ENCODE measurements at places on chromosomes 2 and 18.

GRCh38 chr18:10261344-10262276 is 192.8 kb upstream of the APCDD1 start:
- no peak for DNase-seq

- no peak for DNase-seq
Measured at GRCh38 chr2:185567940-185568339, 170.7 kb upstream of the FSIP2 start.

DNA sequence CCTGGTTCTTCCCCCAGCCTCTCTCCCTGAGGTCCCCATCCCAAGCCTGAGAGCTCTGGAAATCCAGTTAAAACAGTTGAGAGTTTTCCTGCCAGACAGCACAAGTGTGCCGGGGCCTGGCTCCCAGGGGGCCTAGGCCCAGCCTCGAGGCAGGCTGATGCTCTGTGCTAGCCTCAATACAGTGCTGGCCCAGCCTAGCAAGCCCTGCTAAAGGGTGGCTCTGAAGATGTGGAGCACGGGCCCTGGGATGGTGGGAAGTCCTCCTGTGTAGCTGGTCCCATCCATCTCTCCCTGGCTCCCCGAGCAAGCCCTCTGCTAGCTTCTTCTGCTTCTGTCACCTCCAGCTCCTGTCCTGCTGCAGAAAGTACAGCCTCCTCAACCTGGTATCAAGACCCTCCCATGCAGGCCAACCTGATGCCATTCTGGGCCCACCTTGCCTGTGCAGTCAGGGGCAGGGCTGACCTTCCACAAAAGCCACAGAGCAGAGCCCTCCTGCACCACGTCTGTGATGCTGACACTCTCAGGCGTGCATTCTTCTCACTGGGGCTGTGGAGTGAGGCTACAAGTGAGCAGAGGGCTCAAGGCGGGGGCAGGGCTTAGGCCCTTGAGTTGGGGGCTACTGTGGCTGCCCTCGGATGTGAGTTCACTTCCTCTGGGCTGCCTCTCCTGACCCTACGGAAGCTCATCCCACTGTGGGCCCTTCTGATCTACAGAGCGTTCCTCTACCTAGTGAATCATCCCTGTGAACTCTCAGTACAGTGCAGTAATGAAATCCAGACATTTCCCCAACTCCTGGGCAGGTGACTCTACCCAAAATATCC is 60.1 kb upstream of the LAPTM4A start:
- no peak for DNase-seq

DNA sequence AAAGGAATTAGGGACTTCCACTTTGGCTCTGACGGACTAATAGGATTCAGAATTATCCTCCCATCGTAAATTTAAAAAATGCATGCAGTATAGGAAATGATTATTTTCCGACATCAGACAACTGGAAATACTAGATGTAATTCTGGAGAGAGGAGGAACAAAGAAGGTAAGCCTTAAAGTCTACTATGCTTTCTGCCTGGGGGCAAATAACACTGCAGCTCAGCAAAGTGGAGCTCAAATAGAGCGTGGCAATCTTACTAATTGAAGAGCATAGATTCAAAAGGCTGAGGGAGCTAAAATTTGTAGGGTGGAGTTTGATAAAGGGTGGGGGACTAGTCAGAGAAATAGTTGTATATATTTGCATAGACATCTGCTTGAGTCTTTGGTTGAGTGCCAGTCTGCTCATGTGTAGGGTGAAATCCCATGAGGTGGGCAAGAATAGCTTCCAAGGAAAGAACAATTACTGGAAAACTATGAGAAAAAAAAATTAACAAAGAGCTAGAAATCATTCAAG is 23.8 kb downstream of the COPS8 start:
- no peak for DNase-seq

GRCh38 chr2:14263053-14263452 is 369.5 kb upstream of the LRATD1 start:
- no peak for DNase-seq

DNA sequence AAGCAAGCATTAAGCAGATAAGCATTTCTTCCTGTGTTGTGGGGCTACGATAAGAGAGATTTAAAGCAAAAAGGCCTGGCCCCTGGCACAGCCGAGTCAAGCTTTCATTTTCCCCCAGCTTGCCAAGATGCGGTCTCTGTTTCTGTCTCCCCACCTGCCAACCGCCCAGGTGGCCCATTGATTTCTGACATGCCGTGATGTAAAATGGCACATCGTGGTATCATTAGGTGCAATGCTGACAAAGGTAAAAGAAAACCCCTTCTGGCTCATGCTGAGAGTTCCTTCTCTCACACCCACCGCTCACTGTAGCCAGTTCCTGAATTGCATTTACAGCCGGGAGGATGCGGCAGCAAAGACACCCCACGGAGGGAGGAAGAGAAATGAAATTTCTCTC is 62.8 kb downstream of the BOD1L2 start:
- DNase-seq: no peak

GRCh38 chr2:9397201-9397600 is 26.1 kb downstream of the ITGB1BP1 start:
- DNase-seq: no peak

All from adipocyte (in vitro differentiated cells).